ENCODE measurements at places on chromosomes 6 and 20. TPM values are rescaled to one million over a fixed set of nuclear protein-coding genes. Genes with fewer than 3 reads are reported as not detected.

DNA sequence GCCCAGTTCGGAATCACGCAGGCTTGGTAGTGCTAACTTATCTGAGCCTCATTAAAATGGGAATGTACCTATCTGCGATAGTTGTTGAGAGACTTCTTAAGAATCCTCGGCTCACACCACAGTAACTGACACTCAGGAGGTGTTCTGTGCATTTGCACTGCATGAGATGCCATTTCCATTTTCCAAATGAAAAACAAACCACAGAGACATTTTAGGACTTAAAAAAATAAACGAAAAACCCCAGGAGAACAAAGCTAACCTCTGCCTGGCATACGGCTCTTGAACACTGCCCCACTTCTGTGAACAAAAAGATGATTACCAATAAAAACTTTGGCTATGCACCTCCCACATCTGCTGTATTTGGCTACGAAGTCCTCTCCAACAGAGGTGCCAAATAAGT is 37.6 kb downstream of the BEND3 start:
- H3K4me3 ChIP-seq = no peak overlapping the region
- DNase-seq = no peak
- H3K27me3 ChIP-seq = no peaks in the 10 kb centered on the region
- peaks cover 1% of the 10 kb centered on the region for H3K4me1 ChIP-seq
- H3K27ac ChIP-seq = no peak overlapping the region

EMILIN3 gene
- total RNA-seq = not detected

TIAM2 gene
- 10.6 TPM for total RNA-seq

C20orf204 gene
- total RNA-seq = 3.1 TPM

GRCh38 chr6:36774331-36774730 is 64.9 kb downstream of the CPNE5 start:
- DNase-seq = no peak
- H3K27ac ChIP-seq = no peak overlapping the region
- H3K27me3 ChIP-seq = no peaks in the 10 kb centered on the region
- no peaks in the 10 kb centered on the region for H3K36me3 ChIP-seq

DNA sequence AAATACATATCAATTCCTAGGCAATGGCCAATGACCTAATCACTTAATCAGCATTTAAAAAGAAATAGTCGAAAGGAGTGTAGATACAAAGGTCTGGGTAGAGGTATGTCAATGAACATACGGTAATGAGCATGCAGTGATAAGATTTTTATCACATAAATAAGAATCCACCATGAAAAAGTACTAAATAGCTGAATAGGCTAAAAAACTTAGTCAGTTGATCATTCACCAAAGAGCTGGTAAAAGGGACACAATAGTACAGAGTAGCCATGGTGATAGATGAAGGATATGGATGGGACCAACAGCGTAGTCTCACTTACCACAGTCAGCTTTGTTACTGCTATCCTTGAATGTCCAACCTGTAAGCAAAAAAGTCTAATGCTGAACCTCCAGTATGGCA is 1018.6 kb upstream of the EYS start:
- no peaks in the 10 kb centered on the region for H3K27me3 ChIP-seq
- no peaks in the 10 kb centered on the region for H3K36me3 ChIP-seq
- no peak for DNase-seq
- no peak overlapping the region for H3K4me3 ChIP-seq
- no peaks in the 10 kb centered on the region for H3K4me1 ChIP-seq

DNA sequence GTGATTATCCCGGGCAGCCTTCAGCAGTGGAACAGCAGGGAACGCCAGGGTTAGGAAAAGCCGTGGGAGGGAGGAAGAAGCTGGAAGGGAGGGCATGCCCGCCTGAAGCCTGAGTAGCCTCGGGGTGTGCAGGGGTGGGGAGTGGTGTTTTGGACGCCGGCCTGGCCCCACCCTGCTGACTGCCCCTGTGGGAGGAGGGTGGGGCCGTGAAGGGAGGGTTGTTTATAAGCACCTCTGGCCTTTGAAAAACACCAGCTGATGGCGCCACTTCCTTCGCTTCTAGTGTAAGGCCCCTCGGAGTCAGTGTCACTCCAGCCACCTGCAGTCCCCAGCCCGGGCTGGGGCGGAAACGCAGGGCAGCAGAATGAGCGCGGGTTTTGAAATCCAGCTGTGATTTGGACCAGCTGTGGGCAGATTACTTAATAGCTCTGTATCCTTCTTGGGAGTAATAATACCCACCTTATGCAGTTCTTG is 52.8 kb upstream of the BMP6 start:
- H3K4me3 ChIP-seq = no peak overlapping the region
- no peak for DNase-seq
- H3K27me3 ChIP-seq = peaks cover 17% of the 10 kb centered on the region
- H3K4me1 ChIP-seq = no peaks in the 10 kb centered on the region
- no peak overlapping the region for H3K27ac ChIP-seq
- no peaks in the 10 kb centered on the region for H3K36me3 ChIP-seq

- no peak overlapping the region for H3K4me3 ChIP-seq
- H3K4me1 ChIP-seq = no peaks in the 10 kb centered on the region
- no peak overlapping the region for H3K27ac ChIP-seq
- H3K27me3 ChIP-seq = no peaks in the 10 kb centered on the region
- DNase-seq = no peak
- H3K36me3 ChIP-seq = no peaks in the 10 kb centered on the region
Measured at GRCh38 chr6:93581371-93581770, 162.0 kb upstream of the EPHA7 start.

HLA-G gene
- 0.19 TPM for total RNA-seq

- no peaks in the 10 kb centered on the region for H3K36me3 ChIP-seq
- H3K4me3 ChIP-seq = no peak overlapping the region
- no peaks in the 10 kb centered on the region for H3K27me3 ChIP-seq
- H3K4me1 ChIP-seq = no peaks in the 10 kb centered on the region
Measured at GRCh38 chr20:6940048-6940447, 172.6 kb downstream of the BMP2 start.

Measured in activated CD4-positive, alpha-beta memory T cell treated with anti-CD3 and anti-CD28 coated beads for 36 hours (primary cell).